ENCODE measurements at places on chromosomes 2 and 18. TPM values are rescaled to one million over a fixed set of nuclear protein-coding genes. Genes with fewer than 3 reads are reported as not detected.

Gene C2orf66
- total RNA-seq = 0.38 TPM

DNA sequence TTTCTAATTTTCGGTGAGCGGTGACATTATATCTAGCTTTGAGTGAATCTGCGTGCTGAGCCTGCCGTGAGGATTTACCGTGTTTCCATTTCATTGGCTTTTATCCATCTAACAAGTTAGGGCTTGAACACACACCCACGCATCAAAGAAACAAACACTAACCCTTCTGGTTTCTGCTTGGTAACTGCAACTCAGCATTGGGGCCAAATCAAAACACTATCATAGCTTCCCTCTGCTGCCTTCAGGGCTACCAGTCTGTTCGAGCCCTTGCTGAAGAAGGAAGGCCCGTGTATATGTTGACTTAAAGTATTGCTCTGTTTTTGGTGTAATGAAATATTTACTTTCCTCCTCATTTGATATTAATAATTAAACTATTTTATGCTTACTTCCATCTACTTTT lies 227.2 kb downstream of the PHLPP1 start:
- no peak for DNase-seq
- no peaks in the 10 kb centered on the region for H3K27me3 ChIP-seq
- no peaks in the 10 kb centered on the region for H3K4me1 ChIP-seq
- no peak overlapping the region for H3K4me3 ChIP-seq
- no peak overlapping the region for H3K27ac ChIP-seq
- H3K36me3 ChIP-seq = peaks cover 6% of the 10 kb centered on the region

DNA sequence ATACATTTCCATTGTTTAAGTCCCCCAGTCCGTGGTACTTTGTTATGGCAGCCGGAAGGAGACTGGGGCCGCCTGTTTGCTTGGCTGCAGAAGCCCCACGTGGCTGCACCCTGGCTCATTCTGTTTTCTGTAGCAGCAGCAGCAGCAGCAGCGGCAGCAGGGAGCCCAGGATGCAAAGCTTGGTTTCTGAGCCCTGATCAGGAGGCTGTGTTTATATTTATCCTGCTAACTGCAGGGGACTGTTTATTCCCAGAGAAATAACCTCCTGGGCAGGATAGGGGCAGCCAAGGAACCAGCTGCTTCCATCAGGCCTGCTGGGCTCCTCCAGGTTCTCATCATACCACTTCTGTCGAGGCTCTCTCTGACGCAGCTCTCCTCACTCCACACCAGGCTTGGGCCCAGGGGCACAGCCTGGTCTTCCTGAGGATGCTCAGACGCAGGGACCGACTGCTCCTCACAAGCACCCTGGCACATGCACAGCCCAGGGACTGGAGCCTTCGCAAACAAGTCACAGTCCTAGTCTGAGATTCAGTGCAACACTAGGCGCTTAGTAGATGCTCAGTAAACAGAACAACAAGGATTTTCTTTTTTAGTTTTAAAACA lies 139.0 kb downstream of the MSH2 start:
- H3K27me3 ChIP-seq = no peaks in the 10 kb centered on the region
- no peaks in the 10 kb centered on the region for H3K36me3 ChIP-seq
- no peak overlapping the region for H3K27ac ChIP-seq

- H3K4me1 ChIP-seq = peaks cover 11% of the 10 kb centered on the region
- peaks cover 94% of the 10 kb centered on the region for H3K27me3 ChIP-seq
- DNase-seq = no peak
- H3K4me3 ChIP-seq = no peak overlapping the region
- H3K36me3 ChIP-seq = no peaks in the 10 kb centered on the region
Observed at GRCh38 chr2:172090044-172090961, 5.0 kb downstream of the DLX1 start.

Gene GAL3ST2
- total RNA-seq = 0.51 TPM

- no peak overlapping the region for H3K27ac ChIP-seq
- no peak for DNase-seq
- peaks cover 9% of the 10 kb centered on the region for H3K27me3 ChIP-seq
- no peaks in the 10 kb centered on the region for H3K4me1 ChIP-seq
Observed at GRCh38 chr2:239736358-239737143, 288.6 kb downstream of the NDUFA10 start.

Gene APCDD1
- 10.9 TPM for total RNA-seq

All from progenitor cell of endocrine pancreas (in vitro differentiated cells).